ENCODE measurements at places on chromosomes 16 and 17.
A peak's percentile ranks its signal among the peaks of the same experiment; 100 is the strongest.

- DNase-seq = no peak
These were observed 17.5 kb downstream of the NOS2 start for GRCh38 chr17:27782791-27783206.

DNA sequence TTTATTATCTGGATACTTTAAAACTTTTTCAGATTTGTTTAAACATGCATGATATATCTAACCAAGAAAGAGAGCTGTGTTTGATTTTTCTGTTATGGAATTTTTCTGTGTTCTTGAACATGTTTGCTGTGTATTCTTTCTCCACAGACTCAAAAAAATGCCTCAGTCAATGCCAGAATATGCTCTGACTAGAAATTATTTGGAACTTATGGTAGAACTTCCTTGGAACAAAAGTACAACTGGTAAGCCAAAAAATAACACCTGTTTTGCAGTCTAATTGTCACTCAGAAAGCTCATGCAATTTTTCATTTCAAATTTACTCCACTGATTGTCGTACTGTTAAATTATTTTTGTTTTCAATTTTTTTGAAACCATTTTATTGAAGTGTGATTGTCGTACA is 15.3 kb upstream of the ABCC11 start:
- DNase-seq = no peak

DNA sequence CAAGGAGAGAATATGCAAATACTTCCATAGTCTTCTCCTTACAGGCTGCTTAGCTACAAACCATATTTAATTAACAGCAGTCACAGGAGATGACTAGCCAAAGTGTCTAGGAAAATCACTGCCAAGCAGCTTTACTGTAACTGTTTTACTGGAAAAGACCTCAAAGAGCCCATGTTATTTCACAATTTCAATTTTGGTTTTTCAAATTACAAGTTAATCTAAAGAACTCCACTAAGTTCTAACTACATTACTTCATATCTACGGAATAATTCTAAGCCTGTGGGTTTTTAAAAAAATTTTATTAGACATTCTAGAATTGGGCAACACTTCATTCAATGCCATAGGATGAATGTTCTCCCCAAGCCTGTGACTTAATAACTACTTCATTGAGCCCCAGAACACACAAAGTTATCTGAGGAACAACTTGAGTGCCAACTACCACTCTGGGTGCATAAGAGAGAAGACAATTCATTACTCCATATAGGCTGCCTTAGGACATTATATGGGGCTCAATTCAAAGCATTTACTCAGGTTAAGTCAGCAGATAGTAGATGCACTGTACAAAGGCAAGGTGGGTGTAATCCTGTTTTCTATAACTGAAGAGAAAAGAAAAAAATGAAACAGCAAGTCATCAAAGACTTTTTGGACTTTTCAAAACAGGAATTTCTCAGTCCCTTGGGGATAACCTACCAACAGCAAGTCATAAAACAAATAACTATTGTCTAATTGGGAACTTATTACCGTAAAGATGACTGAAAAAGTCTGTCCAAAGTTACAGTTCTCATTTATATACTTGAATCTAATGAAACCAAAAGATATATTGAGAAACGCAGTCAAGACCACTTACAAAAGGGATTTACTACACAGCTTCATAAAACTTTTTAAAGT is 33.0 kb downstream of the STAT3 start:
- DNase-seq = peak; percentile 63

DNA sequence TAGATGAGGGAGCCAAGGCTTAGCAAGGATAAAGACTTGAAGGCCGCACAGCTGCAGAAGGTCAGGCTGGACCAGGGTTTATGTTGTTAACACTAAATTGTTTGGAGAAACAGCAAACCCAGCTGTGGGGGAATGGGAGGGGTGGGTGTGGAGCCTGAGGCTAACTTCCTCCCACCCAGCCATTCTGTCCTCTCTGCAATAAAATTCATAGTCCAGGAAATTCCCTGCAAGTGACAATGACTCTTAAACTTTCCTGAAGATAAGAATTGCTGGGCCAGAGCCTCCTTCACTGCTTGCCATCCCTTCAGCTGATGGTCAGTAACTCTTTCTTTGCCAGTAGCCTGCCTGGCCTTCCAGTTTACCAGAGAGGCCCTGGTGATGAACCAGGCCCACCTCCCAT is 19.4 kb upstream of the ATP5MC1 start:
- no peak for DNase-seq

DNA sequence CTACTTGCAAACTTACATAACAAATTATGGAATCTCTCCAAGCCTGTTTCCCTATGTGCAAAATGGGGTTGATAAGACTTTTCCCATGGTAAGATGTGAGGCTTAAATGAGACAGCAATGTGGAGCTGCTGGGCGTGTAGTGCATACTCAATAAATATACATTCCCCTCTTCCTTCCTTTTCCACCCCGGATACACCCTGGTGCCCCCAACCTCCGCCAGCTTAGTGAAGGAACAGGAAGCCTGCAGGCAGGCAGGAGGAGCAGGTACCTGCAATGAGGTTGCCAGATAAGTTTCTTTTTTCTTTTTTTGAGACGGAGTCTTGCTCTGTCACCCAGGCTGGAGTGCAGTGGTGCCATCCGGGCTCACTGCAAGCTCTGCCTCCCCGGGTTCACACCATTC is 14.9 kb downstream of the C17orf50 start:
- no peak for DNase-seq

- DNase-seq = no peak
These were observed at the start of gene UNC13D for GRCh38 chr17:75843577-75844529. Gene UNC13D, minus strand, starts transcription at chr17:75844404. Its CDS starts 67 bp downstream, at chr17:75844337.

DNA sequence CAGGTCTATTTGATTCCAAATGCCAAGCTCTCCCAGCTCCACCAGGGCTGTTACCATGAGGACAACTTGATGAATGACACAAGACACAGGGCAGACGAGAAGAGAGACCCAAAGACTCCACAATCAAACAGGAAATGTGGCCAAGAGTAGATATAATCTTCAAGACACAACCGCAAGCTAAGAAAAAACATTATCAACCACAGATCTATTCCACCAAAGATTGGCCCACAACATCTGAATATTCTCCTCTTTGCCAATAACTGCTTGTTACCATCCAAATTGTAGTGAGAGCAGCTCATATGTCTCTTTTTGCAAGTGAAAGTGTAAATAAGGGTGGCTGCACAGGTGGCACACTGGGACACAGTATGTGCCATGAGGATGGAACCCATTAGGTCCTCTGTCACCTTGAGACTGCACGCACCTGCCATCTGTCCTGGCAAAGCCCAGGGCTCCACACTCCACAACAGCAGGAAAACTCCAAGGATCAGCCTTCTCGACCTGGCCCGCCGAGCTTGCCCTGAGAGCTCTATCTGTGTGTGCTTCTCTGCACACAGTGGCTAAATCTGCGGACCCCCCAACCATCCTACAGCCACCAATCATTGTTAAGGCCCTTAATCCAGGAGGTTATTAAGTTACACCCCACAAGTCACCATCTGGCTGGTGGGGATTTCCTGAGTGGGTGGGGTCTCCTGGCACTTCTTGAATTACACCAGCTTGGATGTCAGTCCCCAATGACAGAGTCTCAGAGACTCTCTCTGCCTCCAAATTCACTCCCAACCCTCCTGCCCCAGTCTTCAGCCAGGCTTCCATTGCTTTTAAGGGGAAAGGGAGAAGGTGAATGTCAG is 50.5 kb downstream of the DYNLRB2 start:
- no peak for DNase-seq

DNA sequence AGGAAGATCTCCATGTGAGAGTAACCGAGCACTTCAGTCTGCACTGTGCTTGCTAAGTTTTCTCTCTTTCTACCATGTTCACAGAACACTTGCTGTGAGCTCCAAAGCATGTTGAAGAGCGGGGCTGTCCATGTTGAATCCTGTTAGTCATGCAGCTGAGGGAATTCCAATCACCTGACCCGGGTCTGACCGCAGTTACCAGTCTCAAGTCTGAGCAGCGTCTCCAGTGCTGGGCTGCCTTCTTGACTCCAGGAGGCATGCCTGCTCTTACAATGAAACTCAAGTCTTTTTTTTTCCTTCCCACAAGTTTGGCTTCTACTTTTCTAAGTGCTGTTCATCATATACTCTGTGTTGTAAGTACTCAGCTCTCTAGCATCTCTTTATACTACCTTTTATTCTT is 44.3 kb downstream of the HOXB1 start:
- DNase-seq = peak; percentile 98

DNA sequence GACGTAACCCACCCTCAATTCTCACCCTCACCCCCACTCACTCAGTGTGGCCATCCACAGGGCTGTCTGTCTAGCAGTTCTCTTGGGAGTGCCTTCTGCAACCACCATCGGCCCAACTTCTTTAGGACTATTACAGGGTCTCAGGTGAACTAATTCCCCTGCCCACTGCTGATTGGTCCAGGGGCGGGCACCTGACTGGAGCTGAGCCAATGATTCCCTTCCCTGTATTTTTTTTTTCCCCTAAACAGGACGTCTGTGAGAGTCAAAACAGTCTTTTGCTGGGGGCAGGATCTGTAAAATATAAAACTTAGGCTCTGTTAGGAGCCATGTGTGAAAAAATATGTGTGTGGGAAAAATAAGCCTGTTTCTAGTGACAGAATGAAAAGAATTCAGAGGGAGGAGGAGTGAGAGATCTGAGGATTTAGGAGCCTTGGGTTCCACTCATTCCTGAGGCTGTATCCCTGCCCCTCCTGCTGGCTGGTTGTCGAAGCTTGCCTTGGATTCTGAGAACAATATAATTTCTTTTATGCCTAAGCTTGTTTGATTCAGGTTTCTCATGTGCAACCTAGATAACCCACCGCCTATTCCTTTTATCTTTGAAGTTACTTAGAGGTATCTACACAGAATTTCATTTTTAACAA is 115.0 kb downstream of the SPACA3 start:
- peak; percentile 8 for DNase-seq

DNA sequence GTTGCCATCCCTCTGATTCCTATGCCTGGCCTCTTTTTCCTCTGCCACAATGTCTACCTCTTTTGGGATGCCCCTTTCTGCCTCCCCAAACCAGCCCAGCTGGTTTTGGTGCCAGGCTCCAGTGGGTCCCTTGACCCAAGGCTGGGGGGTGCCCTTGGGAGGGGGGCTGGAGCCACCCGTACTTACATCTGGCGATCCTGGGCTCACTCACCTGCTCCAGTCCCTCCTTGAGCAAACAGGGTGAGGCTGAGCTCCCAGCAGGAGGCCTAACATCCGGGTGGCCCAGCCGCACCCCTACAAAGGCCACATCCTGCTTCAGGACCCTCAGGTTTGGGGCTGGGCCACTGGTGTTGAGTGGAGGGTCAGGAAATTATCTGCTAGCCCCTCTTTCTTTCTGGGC is 1.2 kb downstream of the ERN2 start:
- no peak for DNase-seq

DNA sequence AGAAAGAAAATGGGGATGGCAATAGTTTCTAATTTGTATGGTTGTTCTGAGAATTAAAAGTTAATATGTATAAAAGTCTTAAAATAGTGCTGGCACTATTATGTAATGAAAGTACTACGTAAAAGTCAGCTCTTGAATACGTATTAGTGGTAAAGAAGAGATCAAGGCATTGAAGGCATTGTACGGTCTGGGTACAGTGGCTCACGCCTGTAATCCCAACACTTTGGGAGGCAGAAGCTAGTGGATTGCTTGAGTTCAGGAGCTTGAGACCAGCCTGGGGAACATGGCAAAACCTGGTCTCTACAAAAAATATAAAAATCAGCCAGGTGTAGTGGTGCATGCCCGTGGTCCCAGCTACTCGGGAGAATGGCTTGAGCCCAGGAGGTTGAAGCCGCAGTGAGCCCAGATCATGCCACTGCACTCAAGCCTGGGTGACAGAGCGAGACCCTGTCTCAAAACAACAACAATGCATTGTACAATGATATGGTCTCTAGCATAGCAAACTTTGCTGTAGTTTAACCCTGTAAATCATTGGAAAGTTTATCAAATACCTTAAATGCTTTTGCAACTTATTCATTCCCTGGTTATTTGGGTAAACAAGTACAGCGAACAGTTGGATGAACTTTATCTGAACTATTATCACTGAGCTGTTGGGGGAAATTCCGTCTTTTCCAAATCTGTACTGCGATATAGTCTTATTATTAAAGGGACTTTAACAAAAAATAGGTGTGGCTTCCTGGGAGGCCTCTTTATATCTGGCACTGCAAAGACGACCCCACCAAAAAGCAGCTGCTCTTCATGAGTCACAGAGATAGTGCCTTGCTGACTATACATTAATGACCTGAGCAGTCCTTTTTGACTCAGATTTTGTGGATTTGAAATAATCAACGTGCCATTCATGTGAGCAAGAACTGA is 73.6 kb downstream of the GPRC5B start:
- DNase-seq = peak; percentile 76

DNA sequence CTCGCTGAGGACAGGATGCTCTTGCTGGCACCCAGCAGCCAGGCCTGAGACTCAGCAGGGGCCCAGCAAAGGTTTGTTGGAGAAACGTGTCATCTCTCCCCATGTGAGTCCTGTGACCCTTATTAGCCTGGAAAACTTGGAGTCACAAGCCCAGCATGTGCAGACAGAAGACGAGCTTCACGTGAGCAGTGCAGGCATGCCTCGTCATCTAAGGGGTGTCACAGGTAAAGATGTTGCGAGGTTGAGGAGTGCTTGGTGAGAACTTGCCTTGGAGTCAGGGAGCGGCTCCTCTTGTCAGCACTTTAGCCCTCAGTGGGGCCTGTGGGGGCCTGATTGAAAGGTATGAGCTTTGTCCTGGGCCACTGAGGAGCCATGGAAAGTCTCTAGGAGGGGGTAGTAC is 2.1 kb upstream of the CTRL start:
- no peak for DNase-seq

- DNase-seq = no peak
These were observed 18.1 kb downstream of the NKD1 start for GRCh38 chr16:50566014-50566962.

DNA sequence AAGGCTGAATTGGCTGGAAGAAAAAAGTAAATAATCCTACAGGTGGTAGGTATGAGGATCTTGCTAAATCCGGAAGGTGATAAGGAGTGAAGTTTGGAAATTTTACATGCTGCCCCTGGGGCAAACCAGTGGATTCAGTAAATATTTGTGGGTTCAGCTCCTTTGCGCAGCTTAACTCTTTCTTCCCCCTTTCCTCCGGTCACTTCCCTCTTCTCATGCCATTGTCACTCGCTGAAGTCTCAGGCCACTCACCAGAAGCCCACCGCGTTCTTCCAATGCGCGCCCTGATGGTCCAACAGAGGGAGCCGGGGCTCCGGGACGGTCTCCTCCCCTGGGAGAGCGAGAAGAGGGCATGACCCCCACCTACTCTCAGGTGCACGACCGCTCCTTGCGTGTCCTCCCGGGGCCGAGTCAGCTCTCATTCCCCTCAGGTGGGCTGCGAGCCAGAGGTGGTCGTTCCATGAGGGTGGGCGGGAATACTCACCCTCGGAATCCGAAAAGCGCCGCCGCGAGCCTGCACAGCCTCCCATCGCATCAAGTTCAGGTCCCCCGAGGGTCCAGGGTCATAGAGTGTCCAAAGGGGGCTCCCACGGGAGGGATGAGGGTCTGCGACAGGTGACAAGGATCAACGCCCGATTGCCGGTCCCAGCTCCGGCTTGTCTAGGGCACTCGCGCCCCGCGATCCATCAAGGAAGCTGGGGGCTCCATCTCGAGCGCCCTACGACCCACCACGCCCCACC is 474 bp downstream of the CLN3 start:
- peak; percentile 8 for DNase-seq

- peak; percentile 58 for DNase-seq
These were observed 32.0 kb downstream of the CDH13 start for GRCh38 chr16:82658796-82659195.

GRCh38 chr17:42422958-42423712 is at the start of gene CAVIN1:
Gene CAVIN1, minus strand, starts transcription at chr17:42423256. Its CDS starts 159 bp downstream, at chr17:42423097.
- DNase-seq = peak; percentile 100
